B cell (primary cell): ENCODE measurements at places on chromosomes 1 and 21. TPM values are rescaled to one million over a fixed set of nuclear protein-coding genes. Genes with fewer than 3 reads are reported as not detected.
A peak's percentile ranks its signal among the peaks of the same experiment; 100 is the strongest.

Gene ELOA
- total RNA-seq: 53.0 and 56.6 TPM in 2 replicates

DNA sequence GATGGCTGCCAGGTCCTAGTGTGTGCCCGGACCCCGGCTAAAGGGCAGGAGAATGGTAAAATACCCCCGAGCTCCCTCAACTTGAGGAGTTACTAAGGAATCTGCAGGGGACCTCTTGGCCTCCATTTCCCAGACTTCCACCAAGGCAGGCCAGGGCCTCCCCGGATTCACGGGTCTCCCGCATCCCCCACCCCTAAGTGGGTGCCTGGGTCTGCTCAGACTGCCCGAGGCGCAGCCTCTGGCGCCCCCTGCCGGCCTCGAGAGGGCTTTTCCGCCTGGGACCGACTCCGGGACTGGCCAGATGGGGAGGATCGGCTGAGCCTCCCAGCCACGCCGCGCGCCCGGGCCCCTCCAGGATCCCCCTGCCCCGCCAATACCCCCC is 1.7 kb downstream of the PLEKHG5 start:
- H3K4me3 ChIP-seq: peak overlapping the region; percentile 64
- no peaks in the 10 kb centered on the region for H3K36me3 ChIP-seq
- DNase-seq: peak; percentile 83
- peaks cover 21% of the 10 kb centered on the region for H3K27me3 ChIP-seq
- no peak overlapping the region for H3K27ac ChIP-seq

GRCh38 chr1:16120407-16120806 is 35.5 kb downstream of the EPHA2 start:
- peaks cover 3% of the 10 kb centered on the region for H3K27me3 ChIP-seq
- no peak overlapping the region for H3K4me3 ChIP-seq
- no peak overlapping the region for H3K27ac ChIP-seq
- no peaks in the 10 kb centered on the region for H3K4me1 ChIP-seq
- no peaks in the 10 kb centered on the region for H3K36me3 ChIP-seq

Gene SELE
- total RNA-seq: not detected in 2 replicates

- peak within 1 kb of the TSS; percentile 86 for H3K27ac ChIP-seq
- no peaks in the 10 kb centered on the region for H3K27me3 ChIP-seq
- DNase-seq: peak; percentile 95
- no peaks in the 10 kb centered on the region for H3K36me3 ChIP-seq
These were observed at the start of gene PTP4A2 for GRCh38 chr1:31938184-31938975. PTP4A2 (minus strand) TSS chr1:31938368; CDS start chr1:31919065, 19,303 bp downstream.

Gene AGMAT
- total RNA-seq: 3.3 and 3.5 TPM in 2 replicates

DNA sequence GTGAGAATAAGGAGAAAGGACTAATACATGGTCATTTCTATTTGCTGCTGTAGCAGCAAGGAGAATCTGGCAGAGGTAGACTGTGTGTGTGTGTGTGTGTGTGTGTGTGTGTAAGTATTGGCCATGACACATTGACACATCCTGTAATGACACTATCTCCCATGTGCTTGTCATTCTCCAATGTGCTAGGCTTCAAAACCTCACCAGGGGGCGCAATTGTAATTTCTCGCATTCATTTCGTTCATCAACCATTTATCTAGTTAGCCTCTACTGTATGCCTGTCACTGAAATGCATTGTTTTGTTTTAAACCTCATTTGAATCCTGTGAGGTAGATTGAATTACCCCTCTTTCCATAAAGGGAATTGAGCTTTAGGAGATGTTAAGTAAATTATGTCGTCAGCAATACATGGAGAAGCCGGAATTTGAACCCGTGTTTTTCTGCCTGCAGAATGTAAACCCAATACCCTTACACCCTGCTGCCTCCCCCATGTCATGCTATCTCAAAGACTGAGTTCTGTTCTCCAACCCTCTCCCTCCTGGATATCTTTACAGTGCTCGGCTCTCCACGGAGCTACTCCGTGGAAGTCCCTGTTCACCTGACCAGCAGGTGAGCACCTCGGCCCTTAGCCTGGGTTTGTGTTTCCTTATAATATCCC is 100.8 kb downstream of the UCK2 start:
- H3K36me3 ChIP-seq: no peaks in the 10 kb centered on the region
- no peaks in the 10 kb centered on the region for H3K4me1 ChIP-seq
- H3K27ac ChIP-seq: no peak overlapping the region
- H3K4me3 ChIP-seq: no peak overlapping the region
- peaks cover 6% of the 10 kb centered on the region for H3K27me3 ChIP-seq
- peak; percentile 57 for DNase-seq

- H3K27me3 ChIP-seq: no peaks in the 10 kb centered on the region
- no peak overlapping the region for H3K4me3 ChIP-seq
- no peak overlapping the region for H3K27ac ChIP-seq
- DNase-seq: peak; percentile 80
- H3K36me3 ChIP-seq: no peaks in the 10 kb centered on the region
These were observed 64.6 kb downstream of the IER5 start for GRCh38 chr1:181152892-181153633.

Gene HSD11B1
- total RNA-seq: not detected in 2 replicates

DNA sequence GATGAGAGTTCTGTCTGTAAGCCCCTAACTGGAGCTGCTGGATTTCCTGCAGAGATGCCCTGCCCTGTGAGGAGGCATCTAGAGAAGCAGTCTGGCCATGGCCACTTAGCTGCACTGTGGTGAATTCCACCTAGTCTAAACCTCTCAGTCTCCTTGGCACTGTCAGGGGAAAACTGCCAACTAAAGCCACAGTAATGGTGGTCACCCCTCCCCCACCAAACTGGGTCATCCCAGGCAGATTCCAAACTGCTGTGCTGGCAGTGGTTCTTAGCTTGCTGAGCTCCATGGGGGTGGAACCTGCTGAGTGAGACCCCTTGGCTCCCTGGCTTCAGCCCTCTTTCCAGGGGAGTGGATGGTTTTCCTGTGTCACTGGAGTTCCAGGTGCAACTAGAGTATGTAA is 740.6 kb downstream of the RWDD3 start:
- no peak overlapping the region for H3K27ac ChIP-seq
- DNase-seq: no peak
- H3K27me3 ChIP-seq: no peaks in the 10 kb centered on the region
- H3K4me1 ChIP-seq: no peaks in the 10 kb centered on the region
- no peak overlapping the region for H3K4me3 ChIP-seq
- H3K36me3 ChIP-seq: no peaks in the 10 kb centered on the region

Gene ARL8A
- total RNA-seq: 66.8 and 70.7 TPM in 2 replicates

- DNase-seq: no peak
- H3K27ac ChIP-seq: no peak overlapping the region
- no peaks in the 10 kb centered on the region for H3K27me3 ChIP-seq
- no peaks in the 10 kb centered on the region for H3K4me1 ChIP-seq
- H3K36me3 ChIP-seq: no peaks in the 10 kb centered on the region
These were observed 378.9 kb downstream of the BRINP3 start for GRCh38 chr1:190098756-190099155.

DNA sequence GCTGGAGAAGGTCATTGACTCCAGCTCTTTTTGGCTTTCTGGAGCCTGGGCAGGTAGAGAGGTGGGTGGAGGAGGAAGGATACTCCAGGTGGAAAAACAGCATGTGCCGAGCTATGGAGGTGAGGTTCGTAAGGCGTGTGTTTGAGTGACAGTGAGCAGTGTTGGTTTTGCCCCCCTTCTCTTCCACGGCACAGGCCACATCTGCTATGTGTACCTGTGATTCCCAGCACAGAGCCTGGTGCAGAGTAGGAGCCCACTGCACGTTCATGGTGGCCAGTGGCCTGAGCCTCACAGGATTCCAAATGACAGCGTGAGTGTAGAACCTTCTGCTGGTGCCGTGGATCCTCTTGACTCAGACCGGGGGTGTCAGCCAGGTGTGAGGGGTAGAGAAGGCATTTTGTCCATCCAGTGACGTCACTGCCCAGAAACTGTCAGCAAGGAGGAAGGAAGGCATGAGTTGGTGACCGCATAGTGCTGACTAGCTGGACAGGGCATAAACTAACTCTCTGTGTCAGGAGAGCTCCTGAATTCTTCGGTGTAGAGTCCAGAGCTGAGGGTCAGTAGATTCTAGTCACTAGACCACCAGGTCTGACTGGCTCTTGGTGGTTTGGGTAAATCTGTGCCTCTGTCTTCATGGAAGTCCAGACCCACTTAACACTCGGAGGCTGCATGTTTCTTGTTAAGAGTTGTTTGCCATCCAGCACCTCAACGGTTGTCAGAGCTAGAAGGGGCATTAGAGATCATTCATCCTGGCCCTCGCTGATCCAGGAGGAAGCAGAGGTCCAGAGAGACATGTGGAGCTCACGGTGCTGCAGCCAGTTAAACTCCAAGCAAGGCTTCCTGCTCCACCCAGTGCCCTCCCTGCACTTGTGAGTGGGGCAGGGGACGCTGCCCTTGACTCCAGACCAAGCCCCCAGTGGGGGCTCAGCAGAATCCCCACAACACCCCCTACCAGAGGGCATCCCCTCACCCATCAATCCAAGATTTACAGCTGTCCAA is 3.8 kb downstream of the QSOX1 start:
- H3K27me3 ChIP-seq: no peaks in the 10 kb centered on the region
- H3K4me1 ChIP-seq: peaks cover 22% of the 10 kb centered on the region
- H3K4me3 ChIP-seq: no peak overlapping the region

Gene LEPROT
- total RNA-seq: 20.2 and 26.5 TPM in 2 replicates
